ENCODE measurements at places on chromosomes 2 and 18.

DNA sequence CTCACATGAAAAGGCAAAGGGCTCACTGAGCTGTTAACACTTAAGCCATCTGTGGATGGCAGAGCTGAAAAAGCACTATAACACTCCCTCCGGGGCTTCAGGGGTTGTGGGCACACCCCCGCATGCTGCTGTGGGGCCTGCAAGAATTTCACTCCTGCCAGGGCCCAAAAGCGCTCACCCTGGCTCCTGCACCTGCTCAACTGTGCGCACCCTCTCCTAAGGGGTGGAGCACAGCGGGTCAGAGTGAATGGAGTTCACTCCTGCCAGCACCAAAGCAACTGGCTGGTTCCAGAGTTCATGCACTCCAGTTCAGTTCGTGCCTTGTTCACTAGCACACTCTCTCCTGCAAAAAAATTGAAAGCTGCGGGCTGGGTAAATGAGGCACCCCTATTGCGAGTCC lies 814.2 kb upstream of the SLC39A10 start:
- no peak for DNase-seq

GRCh38 chr18:29962579-29962978 lies 1080.0 kb downstream of the DSC3 start:
- no peak for DNase-seq

- no peak for DNase-seq
Observed at GRCh38 chr2:152015552-152015951, 83.3 kb downstream of the CACNB4 start.

- DNase-seq, result no peak
Observed at GRCh38 chr2:240575101-240575965, 7.0 kb downstream of the RNPEPL1 start.

GRCh38 chr2:45881970-45882581 lies 230.6 kb downstream of the PRKCE start:
- DNase-seq, result no peak

DNA sequence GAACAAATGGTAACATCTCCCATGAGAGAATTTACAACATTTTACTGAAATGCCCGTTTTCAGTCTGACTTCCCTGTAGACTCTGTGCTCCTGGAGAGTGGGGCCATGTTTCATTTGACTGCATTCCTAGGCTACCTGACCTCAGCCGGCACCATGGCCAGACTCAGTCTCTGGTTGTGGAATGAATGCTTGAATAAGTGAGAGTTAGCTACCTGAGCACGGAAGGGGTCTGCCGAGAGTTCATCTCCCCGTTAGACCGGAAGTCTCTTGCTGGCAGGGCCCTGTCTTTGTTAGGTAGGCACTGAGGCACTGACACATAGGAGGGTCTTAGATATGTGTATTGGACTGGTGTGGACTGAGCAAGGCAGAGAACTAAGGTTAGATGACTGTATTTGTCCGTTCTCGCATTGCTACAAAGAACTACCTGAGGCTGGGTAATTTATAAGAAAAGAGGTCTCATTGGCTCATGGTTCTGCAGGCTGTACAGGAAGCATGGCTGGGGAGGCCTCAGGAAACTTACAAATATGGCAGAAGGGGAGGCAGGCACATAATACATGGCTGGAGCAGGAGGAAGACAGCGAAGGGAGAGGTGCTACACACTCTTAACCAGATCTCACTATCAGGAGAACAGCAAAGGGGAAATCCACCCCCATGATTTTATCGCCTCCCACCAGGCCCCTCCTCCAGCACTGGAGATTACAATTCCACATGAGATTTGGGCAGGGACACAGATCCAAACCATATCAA lies 271.2 kb downstream of the GLI2 start:
- DNase-seq, result no peak

DNA sequence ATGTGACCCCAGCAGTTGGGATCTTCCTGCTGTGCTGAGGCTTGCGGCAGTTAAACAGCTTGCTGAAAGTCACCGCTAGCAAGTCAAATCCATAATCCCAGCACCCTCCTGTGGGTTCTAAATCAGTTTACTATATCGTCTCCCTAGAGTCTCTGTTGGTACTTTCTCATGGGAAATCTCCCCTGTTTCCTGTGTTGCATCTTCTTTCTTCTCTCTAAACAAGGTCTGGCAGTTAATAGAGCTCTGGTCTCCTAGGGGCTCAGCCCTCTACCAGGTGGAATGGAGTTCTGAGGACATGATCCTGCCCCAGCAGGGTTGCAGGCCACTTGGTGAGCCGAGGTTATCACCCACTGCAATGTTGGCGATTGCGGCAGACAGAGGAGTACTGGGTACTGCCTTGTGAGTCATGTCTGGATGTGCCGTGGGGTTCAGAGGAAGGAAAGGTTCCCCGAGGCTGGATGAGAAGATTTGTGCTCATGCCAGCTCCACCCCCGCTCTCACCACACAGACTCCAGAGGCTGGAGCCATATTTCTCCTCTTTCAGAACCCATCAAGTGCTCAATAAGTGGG lies 59.4 kb upstream of the SIX2 start:
- DNase-seq, result no peak
